ENCODE measurements at places on chromosomes 2 and 18. TPM values are rescaled to one million over a fixed set of nuclear protein-coding genes. Genes with fewer than 3 reads are reported as not detected.

DNA sequence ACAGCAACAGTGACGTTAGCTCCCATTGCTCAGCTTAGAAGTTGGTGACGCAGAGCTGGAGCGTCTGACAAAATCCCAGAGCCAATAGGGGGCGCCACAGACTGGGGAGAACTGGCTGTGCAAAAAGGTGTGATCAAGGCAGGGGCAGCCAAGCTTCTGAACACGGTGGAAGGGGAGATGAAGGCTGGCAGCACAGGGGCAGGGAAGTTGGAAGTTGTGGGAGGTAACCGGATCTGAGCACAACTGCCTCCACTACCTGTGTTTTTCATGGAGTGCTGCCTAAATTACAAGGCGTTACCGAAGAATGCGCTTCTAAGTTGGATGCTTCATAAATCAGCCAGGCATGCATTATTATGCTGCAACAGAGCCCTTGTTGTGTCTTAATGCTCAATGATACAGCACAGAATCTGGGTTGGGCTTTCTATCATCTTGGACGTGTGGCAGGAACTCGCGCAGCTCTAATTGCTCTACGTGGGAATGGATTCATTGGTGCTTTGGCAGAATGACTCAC, 370.0 kb downstream of the SLC4A3 start:
- no peak for ATAC-seq

DNA sequence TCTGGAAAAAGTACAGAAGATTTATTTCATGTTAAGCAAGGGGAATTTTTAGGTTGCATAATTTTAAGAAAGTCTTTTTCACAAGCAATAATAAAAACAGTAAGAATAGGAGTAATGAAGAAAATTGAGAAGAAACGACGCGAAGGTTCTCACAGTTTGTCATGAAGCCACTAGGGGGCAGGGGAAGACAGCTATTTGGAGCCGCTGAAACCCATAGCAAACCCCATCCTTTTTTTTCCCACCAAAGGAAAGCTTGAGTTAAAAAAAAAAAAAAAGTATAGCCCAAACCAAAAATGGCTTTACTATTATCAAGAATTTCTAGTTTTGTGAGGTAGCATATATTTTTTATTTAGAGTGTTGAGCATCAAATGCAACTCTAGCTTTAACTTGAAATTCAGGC, 300.9 kb downstream of the PHLPP1 start:
- peak; percentile 61 for ATAC-seq

GRCh38 chr2:8039732-8040131, 642.1 kb upstream of the ID2 start:
- no peak for ATAC-seq

DNA sequence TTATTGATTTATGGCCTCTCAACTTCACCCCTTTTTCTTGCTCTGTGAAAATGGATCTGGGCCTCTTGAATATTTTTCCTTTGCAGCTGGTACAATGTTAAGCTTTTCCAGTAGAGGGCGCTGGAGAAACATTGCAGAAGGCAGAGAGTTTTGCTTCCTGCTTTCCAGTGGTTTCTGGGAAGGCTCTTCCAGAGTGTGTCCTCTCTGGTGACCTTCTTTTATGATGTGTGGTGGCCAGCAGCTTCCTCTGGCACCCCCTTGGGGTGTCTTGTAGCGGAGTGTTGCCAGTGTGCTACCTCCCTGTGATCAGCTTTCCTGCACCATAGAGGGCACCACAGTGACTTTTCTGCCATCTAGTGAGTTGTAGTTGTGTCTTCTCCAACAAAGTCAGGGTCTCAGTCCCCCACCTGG, 25.4 kb upstream of the MGAT5 start:
- ATAC-seq, result no peak

DNA sequence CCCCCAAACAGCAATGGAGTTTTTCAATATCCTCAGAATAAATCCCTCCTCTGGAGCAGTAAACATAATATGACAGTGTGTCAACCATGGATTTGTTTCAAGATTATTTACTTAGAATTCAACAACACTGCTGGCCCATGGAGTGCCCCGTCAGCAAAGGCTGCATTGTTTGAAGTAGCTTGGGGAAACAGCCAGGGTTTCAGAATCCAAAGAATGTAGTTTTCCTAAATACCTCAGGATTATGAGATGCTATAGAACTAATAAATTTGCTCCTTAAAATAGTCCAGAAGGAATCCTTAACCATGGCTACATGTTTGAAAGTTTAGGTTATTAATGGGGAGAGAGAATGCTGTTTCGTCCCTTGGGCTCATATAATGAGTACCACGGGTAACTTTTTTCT, 13.1 kb upstream of the CETN1 start:
- ATAC-seq, result no peak

DNA sequence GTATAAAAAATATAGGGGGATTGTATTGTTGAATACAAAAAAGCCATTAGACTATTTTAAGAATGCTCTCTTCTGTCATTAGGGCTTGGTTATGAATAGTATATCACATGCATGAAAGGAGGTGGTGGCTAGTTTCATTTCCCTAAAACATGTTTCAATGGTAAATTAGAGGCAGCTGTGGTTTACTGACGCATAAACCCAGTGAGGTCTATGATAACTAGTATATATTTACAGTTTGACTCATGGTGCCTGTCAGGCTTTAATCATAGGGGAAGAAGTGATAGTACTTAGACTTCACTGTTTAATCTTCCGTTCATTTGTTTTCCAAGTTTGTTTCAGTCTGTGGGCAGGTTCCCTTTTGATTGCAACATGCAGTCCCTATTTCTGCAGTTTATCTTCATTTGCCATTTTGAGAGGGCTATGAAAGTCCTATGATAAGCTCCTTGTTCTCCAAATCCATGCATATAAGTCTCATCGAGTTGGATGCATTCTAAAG, 55.1 kb upstream of the MAP4K3 start:
- peak; percentile 93 for ATAC-seq

- no peak for ATAC-seq
Measured at GRCh38 chr2:40090044-40090443, 311.0 kb upstream of the THUMPD2 start.

DNA sequence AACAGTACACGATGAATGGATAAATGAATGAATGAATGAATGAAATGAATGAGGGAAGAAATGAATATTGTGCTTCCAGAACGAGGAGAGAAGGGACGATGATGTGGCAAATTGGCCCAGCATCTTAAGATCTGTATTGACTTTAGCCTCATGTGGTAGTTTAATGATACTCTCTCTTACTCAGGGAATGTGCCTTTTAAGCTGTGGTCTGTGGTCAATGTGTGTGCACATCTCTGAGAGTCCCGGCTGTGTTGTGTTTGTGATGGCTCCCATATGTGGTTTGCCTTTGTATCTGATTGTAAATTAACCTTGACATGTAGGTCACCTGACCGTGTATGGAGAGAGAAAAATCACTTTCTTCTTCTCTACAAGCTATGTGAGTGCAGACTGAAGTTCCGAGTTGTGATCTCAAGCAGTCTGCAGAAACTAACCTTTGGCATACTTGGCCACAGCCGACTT, 91.2 kb downstream of the NEDD4L start:
- ATAC-seq, result peak; percentile 89

DNA sequence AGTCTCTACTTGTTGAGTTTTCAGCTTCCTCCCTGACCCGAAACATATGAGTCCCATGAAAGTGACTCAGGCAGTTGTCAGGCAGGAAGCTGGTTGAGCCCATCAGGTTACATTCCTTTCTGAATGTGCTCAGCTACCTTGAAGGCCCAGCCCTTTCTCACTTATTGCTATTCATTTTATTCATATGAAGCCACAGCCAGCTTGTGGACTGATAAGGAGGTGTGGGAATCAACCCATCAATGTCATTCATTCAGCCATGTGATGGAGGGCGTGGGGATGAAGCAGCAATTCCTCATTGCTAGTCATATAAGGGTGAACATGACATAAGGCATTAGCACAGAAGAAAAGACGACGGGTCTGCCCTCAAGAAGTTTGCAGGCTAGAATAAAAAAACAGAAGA, 5.3 kb upstream of the VPS4B start:
- ATAC-seq, result peak; percentile 76

DNA sequence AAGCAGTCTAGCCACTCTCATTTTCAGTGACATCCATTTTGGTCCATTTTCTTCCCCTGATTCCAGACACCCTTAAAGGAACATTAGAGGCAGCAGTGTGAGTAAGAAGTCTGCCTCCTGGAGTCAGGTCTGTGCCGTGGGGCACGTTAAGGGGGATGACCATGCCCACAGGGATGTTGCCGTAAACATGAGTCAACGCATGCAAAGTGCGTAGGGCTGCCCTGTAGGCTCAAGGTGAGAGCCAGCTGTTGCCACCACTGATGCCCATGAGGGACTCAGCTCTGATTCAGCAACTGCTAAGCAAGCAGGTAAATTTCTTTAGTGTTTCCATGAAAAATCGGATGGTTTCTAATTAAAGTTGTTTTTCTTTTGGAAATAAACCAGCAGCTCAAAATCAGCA, 61.4 kb upstream of the TFCP2L1 start:
- ATAC-seq, result no peak

SPEG gene
- 1.7 TPM for total RNA-seq

GRCh38 chr2:120910164-120910563, 174.5 kb downstream of the GLI2 start:
- no peak for ATAC-seq
